GM04503 (cell line): ENCODE measurements at places on chromosomes 6 and 20.

DNA sequence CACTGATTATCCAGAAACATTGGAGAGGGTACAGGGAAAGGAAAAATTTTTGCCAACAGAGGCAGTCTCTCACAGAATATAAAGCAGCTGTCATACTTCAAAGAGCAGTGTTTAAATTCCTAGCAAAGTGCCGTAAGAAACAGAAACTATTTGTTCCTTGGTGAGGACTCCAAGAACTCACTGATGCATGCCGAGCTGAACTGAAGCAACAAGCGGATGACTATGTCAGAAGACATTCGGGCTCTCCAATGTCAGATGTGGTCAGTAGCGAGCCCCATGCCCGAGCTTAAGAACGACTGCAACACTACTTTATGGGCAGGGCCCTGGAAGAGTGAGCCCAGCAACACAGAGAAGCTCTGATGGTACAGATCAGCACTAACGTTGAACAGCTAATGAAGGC, 54.7 kb downstream of the OR2B6 start:
- no peak for DNase-seq

- DNase-seq = no peak
Measured at GRCh38 chr6:157676241-157676640, 146.8 kb upstream of the SNX9 start.

- DNase-seq = no peak
Measured at GRCh38 chr6:160429620-160429895, 81.4 kb downstream of the SLC22A3 start.

DNA sequence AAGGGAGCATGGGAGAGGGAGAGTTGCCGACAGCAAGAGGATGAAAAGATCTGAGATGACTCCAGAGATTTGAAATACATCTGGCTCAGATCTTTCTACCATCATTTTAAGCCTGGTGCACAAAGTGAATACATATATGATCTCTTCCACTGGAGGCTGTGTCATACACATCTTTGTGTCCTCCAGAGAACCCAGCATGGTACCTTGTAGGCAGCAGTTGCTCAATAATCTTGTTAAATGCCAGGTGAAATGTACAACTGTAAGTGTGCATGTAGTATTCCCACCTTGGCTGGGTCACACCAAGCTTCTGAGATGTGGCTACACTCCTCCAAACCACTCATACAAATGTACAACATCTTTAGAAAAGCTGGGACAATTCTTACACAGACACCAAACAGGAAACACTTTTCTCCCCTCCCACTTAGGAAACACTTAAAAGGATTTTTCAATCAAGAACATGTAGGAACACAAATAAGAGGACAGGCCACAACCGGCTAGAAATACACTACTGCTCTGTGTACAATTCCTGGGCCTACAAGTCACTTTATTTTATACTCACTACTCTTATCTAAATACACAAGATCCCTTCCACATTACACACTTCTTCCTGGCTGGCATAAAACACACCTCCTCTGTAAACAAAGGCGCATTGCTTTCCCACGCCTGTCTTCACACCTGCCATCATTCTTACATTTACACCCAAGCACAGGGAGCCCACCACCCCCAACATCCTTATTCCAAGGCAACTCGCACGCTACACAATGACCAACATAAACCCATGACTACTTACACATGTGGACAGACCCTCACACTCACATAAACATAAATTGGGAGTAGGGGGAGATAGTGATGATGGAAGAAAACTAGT, 3.8 kb upstream of the IER3 start:
- DNase-seq = no peak

- no peak for DNase-seq
Measured at GRCh38 chr6:20639161-20639560, 104.9 kb downstream of the CDKAL1 start.

DNA sequence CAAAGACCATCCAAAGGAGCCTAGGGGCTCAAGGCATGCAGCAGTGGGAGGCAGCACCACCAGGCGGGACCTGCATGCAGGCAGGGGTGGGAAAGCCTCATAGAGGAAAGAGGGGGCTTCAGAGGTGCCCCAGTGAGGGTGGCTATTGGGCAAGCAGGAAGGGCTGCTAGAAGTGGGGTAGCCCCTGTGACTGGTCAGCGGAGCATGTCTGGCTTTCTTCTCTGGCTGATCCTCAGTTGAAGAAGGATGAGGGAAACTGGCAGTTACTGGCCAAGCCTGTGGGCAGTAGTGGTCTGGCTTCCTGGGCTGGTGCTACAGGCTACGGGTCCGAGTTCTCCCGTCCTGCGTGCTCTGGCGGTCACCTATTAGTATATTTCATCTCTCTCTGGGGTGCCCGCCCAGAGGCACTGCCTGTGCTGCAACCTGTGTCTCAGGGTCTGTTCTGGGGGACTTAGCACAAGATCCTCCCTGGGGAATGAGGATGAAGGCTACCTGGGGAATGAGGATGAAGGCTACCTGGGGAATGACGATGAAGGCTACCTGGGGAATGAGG, 35.9 kb upstream of the CST7 start:
- no peak for DNase-seq

GRCh38 chr6:122733259-122733658, 46.3 kb upstream of the FABP7 start:
- no peak for DNase-seq

GRCh38 chr20:54416770-54417169, 58.6 kb upstream of the DOK5 start:
- DNase-seq = no peak

DNA sequence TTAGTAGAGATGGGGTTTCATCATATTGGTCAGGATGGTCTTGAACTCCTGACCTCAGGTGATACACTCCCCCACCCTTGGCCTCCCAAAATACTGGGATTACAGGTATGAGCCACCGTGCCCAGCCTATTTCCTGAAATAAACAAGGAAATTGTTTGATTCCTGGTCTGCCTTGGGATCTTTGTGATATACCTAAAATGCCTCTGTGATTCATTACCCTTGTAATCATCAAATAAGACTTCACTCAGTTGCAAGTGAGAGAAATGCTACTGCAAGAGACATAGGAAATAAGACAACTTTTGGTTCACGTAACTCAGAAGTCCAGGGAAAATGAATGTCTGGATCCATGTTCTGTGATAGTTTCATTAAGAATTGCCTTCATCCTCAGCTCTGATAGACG, 173.2 kb upstream of the MARCKS start:
- no peak for DNase-seq

GRCh38 chr20:49633643-49634042, 65.7 kb upstream of the PTGIS start:
- DNase-seq = no peak

DNA sequence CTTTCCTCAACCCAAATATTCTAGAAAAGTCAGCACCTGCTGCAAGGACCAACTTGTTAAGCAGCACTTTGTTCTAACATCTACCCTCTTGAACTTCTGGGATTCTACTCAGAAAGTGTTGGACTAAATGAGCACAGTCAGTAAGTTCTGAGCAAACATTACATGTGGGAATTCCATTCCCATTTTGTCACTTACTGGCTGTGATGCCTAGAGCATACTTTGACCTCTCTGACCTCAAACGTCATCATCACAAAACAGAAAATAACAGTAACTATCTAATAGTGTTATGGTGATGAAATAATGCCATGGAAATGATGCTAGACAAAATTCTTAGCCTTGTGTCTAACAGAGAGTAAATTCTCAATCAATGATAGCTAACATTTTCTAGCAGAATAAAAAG, 829.4 kb downstream of the EPHA7 start:
- DNase-seq = no peak

DNA sequence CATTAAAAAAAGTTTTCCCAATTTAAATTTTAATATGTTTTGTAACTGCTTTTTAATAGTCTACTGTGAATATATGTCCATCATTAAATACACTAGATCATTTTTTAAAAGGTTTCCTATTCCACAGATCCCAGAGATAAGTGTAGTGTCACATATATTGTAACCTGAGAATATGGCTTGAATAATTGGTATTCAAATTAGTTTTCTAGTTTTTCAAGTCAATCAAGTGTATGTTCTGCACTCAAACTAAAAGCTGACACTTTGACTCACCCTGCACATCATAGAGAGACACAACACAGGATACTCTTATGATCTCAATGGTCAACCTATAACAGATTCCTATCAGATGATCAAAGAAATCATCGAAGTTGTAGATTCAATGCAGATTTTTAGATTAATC, 49.1 kb downstream of the ZHX3 start:
- no peak for DNase-seq

DNA sequence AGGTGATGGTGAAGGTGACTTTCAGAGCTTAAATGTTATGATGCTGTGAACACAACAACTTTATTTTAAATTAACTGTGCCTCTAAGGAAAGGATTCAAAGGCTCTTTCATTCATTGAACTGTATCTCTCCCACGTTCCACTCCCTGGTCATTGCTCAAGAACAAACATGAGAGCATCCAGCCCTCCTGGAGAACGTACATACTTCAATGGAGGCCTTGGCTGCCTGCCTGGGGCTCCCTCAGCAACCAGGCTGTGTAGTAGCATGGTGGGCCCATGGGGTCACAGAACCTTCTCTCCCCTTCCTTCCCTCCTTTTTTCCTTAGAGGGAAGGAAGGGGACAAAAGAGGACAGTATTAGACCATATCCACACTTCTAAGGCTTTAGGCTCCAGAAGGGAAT, 234.3 kb downstream of the CDC5L start:
- DNase-seq = no peak

- no peak for DNase-seq
Measured at GRCh38 chr6:44415449-44415848, 27.9 kb downstream of the CDC5L start.

- DNase-seq = no peak
Measured at GRCh38 chr6:42101186-42101657, 41.2 kb downstream of the C6orf132 start.

DNA sequence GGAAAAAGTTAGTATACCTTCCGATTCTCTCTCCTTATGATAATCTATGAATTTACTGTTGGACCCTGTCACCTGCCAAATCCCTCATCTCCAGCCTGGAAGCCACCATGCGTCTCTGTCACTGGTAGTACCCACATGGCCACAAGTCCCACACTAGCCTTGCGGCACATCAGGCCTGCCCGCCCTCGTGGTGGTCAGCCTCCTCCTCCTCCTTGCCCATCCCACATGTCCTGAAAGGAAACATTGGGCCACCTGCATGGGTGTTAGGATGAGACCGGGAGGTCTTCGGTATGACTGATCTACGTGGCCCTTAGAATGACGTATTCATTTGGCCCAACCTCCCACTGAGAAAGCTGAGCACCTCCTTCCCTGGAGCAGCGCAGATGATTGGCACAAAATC, 37.0 kb upstream of the QKI start:
- DNase-seq = no peak

DNA sequence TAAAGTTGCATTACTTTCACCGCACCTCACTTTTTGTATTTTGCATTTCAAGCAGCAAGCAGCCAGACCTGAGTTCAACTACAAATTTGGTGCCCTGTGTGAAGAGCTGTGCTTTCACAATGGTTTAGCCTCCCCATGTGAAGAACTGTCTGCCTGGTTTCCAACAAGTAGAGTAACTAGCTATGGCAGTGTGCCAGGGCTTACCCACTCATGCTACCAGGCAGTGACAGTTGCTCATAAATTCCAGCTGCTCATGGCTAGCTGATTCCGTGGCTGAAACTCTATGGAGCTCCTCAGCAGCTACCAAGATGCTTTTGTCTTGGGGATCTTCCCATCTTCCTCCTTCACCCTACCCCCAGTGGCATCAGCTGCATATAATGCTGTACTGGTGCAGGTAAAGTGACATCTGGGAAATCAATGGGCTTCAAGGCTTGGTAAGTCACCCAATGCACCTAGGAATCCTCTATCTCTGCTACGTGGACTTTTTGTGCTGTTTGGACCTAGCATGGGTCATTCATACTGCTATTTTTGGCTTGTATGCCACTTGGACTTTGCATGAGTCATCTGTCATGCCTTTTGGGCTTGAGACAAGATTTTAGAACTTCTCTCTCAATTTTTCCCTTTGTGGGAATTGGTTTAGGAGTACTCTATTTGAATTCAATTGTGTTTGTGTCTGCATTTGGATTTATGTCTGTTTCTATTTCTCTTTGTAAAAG, 176.5 kb upstream of the GJE1 start:
- peak; percentile 9 for DNase-seq

DNA sequence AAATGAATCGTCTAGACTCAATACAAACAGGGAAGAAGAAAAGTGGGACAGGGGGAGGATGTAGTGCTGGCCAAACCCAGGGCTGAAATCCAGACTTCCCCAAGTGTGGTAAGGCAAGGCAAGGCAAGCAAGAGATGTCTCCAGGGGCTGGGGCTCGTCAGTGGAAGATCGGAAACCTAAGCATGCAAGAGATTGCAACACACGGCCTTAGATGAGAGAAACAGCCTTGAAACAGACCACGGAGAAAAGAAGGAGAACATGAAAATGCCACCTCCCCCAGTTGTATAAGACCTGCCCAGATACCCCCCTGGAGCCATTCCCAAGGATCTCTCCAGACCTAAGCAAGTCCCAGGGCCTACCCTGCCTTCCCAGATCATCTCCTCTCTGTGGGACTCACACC, 20.0 kb downstream of the VEGFA start:
- DNase-seq = no peak

DNA sequence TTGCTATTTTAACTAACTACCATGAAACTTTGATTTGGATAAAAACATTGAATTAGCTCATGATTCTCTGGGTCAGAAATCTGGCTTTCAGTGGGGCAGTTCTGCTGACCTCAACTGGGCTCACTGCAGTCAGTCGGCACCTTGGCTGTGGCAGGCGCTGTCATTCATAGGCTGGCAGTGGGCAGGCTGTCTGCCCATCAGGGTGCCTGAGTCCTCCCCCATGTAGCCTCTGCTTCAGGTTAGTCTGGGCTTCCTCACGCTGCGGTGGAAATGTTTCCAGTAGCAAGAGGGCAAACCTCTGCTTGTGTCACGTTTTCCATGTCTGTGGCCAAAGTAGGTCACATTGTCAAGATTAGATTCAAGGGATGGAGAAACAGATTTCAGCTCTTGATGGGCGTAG, 251.0 kb upstream of the TCF21 start:
- no peak for DNase-seq
